Activated CD4-positive, alpha-beta T cell treated with anti-CD3 and anti-CD28 coated beads, Interleukin-2, amount 10 ng/mL, durations not matched to agents 7 days and 5 days (primary cell): ENCODE measurements at places on chromosomes 7 and 10. TPM values are rescaled to one million over a fixed set of nuclear protein-coding genes. Genes with fewer than 3 reads are reported as not detected.

DENND10 gene
- total RNA-seq: 45.4 TPM

SFRP5 gene
- total RNA-seq: not detected

FGFBP3 gene
- total RNA-seq: 1.5 TPM

ENO4 gene
- not detected for total RNA-seq

ZDHHC4 gene
- total RNA-seq: 29.9 TPM

TMEM184A gene
- not detected for total RNA-seq

MAGI2 gene
- 0.05 TPM for total RNA-seq

SCRN1 gene
- total RNA-seq: 2.1 TPM

PAX2 gene
- total RNA-seq: not detected

HYAL4 gene
- total RNA-seq: 0.54 TPM

IL2RA gene
- 124 TPM for total RNA-seq

SH2D4B gene
- 0.10 TPM for total RNA-seq

FAM24A gene
- total RNA-seq: not detected

FOXL3 gene
- total RNA-seq: not detected

CALHM3 gene
- not detected for total RNA-seq

DRGX gene
- not detected for total RNA-seq

DNAJC12 gene
- total RNA-seq: 1.9 TPM

KIAA1217 gene
- 0.32 TPM for total RNA-seq

CLDN3 gene
- not detected for total RNA-seq

FAM204A gene
- total RNA-seq: 59.4 TPM

PTCD1 gene
- total RNA-seq: 5.7 TPM

SEC23IP gene
- 61.6 TPM for total RNA-seq

POLR2J2 gene
- 37.4 TPM for total RNA-seq

ZNF804B gene
- not detected for total RNA-seq

ICA1 gene
- 1.5 TPM for total RNA-seq

SORBS1 gene
- 0.74 TPM for total RNA-seq

GJD4 gene
- not detected for total RNA-seq

EPHA1 gene
- total RNA-seq: 11.4 TPM

DENND2A gene
- total RNA-seq: not detected

GBX1 gene
- not detected for total RNA-seq

SAP25 gene
- 36.1 TPM for total RNA-seq

NUP205 gene
- 88.8 TPM for total RNA-seq

MOGAT3 gene
- total RNA-seq: not detected

MNX1 gene
- not detected for total RNA-seq

DNAJC2 gene
- 32.1 TPM for total RNA-seq

CCM2 gene
- 134 TPM for total RNA-seq

ZNF92 gene
- total RNA-seq: 22.8 TPM

MCMBP gene
- 85.8 TPM for total RNA-seq

GPNMB gene
- total RNA-seq: not detected

OR2A1 gene
- total RNA-seq: 0.17 TPM

GPR37 gene
- not detected for total RNA-seq
